Dorsolateral prefrontal cortex (tissue), 122 donors: ENCODE measurements at places on chromosomes 7 and 10.

DNA sequence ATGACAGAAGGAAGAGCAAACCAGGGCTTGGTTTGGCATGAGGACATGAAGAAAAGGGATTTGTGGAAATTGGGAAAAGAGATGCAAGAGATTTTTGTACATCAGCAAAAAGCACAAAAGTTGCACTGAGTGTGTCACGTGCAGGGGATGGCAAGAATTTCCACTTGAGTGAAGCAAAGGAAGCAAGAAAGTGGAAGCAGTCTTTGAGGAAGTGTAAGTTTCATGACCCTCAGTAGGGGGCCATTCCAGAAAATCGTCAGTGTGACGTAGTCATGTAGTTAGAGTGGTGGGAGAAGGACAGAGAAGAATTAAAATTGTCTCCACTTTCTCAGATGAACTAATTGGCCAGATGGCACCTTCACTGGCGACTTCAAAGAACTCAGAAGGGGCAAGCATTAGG lies 123.3 kb upstream of the FZD1 start:
- no peak for DNase-seq

DNA sequence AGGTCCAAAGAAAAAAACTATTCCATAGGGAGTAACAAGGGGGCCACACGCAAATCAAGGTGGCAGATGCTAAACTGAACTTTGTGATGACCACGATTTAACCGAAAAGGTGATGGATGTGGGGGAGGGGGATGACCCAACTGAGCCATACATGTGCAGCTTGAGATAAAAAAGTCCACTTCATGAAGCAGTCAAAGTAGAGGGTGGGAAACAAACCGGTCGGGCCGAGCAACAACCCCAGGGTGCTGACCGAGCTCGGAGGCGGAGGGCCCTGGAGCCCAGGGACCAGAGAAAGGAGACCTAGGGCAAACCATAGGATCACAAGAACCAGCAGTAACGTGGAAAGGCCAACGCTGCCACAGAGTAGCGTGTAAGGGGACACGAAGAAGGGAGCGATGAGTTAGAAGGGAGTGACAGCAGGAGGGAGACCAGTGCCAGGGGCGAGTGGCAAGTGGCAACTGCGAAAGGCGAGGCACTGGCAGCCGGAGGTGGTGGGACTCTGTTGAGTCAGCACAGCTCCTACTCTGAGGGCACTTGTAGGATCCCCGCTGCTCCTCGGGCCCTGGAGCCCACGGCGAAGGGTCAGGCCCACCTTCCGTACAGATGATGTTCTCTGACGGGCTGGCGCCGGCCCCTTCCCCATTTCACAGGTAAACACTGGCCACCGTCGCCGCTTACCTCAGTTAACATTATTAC lies 540 bp downstream of the SNX13 start:
- DNase-seq: peak; percentile 49

DNA sequence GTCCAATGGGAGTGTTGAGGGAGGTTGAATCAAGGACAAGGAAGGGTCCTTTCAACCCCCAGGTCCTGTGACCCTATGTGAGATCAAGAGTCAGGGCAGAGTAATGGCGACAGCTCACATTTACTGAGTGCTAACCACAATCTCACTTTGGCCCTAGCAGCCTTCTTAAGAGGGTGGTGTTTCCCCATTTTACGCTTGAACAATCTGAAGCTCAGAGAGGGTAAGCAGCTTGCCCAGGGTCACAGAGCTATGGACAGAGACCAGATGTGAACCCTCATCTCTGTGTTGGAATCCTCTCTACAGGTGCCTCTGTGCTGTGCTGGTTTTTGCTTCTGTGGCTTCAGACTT lies 102.0 kb downstream of the GRK5 start:
- no peak for DNase-seq

DNA sequence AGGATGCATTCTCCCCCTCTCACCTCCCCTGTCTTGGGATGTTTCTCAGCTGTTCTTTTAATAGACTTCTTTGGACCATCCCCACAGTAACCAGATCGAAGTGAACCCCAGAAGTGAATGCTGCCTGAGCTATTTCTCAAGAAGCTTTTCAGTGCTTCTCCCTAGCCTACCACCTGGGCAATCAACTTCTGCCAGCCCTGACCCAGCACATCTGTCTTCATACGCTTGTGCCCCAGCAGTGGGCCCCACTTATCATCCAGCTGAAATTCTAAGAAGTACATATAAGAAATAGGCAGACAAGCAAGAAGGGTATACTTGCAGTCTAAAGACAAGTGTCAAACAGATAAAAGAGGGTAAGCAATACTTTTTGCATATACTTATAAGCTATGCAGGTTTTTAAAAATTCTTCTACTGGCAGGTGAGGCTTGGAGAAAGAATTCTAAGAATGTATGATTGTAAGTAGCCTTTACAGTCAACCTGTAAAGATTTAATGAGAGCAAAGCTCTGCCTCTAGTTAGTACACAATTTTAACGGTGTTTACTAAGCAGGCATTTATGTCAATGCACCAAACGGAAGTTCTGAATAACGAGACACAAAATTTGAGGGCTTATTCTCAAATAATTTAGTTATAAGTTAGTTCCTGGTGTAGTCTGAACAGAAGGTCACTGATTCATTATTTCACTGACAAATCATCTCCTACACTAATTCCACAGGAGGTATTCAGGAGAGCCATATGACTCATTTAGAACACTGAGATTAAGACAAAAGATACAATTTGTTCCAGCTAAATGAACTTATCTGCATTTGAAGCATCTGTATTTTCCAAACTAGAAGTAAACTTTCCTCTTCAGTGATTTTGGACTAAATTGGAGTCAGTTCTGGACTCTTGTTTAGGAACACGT lies 83.3 kb downstream of the RNLS start:
- DNase-seq: no peak

GRCh38 chr10:45553155-45553554 lies 119.4 kb downstream of the ZFAND4 start:
- DNase-seq: no peak

GRCh38 chr10:34548466-34548865 lies 266.6 kb downstream of the PARD3 start:
- no peak for DNase-seq

GRCh38 chr10:70459061-70459773 lies 17.7 kb upstream of the NODAL start:
- DNase-seq: no peak

- DNase-seq: no peak
Measured at GRCh38 chr10:1576467-1577372, 160.6 kb downstream of the ADARB2 start.

GRCh38 chr10:113552701-113553100 lies at the start of gene HABP2:
HABP2 (plus strand) TSS chr10:113553053; CDS start chr10:113553122, 69 bp downstream.
- DNase-seq: no peak

DNA sequence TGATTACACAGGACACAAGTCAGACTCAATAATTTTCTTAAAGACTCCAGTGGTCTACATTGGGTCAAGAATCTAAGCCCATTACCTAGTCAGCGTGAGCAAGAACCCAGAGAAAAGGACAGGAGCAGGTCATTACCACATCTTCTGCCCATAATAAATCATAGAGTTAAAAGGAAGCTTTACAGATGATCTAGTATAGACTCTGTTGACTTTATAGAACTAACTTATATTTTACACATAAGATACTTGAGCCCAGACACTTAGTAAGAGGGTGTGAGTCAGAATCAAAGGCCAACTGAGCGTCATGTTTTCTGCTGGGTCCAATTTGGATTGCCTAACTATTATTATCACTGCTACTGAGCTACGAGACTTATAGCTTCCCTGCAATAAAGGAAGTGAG lies 206.1 kb upstream of the NPSR1 start:
- no peak for DNase-seq

GRCh38 chr7:101564778-101565211 lies 64.3 kb downstream of the MYL10 start:
- no peak for DNase-seq

- DNase-seq: no peak
Measured at GRCh38 chr7:6604458-6604857, 11.0 kb upstream of the ZNF853 start.

GRCh38 chr7:114468844-114469243 lies 54.2 kb downstream of the FOXP2 start:
- no peak for DNase-seq

GRCh38 chr10:54985732-54986131 lies 184.7 kb upstream of the PCDH15 start:
- no peak for DNase-seq

GRCh38 chr7:5143106-5143505 lies 46.9 kb upstream of the WIPI2 start:
- DNase-seq: no peak

- no peak for DNase-seq
Measured at GRCh38 chr10:122236690-122237306, 34.3 kb upstream of the BTBD16 start.

- DNase-seq: no peak
Measured at GRCh38 chr10:112732277-112732921, 217.6 kb upstream of the TCF7L2 start.

DNA sequence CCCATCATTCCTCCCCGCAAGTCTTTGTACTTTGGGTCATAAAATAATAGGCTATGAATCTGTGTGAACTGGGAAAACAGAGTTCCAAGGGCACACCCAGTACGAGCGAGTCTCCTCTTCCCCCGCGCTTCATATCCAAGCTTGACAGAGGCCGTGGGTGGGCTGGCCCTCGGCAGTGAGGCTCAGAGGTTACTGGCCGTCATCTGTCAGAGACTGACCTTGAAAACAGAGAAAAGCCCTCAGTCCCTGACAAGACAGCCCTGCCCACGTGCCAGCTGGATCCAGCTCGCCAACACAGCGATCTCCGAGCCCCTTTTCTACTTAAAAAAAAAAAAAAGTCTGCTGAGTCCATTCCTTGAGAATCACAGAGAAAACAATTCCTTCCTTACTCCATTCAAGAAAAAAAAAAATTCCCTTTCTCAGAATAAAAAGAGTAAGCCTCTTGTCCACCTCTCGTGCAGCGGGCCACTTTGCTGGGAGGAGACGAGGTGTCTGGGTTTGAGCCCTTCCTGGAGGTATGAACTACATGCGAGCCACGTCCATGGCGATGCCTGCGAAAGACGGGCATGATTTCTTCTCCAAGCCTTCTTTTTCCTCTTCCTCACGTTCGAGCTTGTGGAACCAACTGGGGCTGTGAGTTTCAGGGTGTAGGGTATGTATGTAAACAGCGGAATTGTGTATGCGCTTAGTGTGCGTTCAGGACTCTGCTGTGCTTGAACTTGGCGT lies 744 bp upstream of the BICC1 start:
- DNase-seq: peak; percentile 6

GRCh38 chr7:150947241-150947745 lies 30.8 kb downstream of the KCNH2 start:
- DNase-seq: no peak

DNA sequence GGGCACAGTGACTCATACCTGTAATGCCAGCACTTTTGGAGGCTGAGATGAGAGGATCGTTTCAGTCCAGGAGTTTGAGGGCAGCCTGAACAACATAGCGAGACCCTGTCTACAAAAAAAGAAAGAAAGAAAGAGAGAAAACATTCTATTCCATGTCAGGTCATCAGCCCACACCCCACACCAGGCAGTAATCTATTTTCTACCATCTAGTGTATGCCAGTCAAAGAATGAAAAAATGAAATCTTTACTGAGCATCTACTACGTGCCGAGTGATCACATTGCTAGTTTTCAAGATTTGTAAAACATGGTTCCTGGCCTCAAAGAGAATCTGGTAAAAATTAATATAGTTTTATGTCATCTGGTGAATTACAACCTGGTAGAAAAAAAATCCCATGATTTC lies 3.1 kb upstream of the EPHB4 start:
- DNase-seq: no peak

DNA sequence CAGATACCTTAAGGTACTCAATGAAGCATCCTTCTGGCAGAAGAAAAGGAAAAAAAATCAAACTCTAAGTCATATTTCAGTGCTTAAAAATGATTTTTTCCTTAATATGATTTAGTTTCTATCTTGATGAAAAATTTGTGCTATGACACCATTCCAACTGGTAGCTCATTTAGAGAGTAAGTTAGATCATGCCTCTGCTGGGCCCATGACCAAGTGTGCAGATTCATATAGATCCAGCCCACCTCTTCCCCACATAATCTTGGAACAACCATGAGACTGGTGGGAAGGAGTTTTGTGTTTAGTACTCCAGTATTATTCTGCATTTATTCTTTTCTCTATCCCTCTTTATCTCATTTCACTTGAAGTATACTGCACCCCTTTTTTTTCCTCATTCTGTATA lies 908.3 kb downstream of the KCNMA1 start:
- DNase-seq: no peak

GRCh38 chr10:94131885-94132284 lies 138.2 kb downstream of the PLCE1 start:
- DNase-seq: no peak

GRCh38 chr7:155574556-155575290 lies 28.4 kb upstream of the CNPY1 start:
- no peak for DNase-seq

DNA sequence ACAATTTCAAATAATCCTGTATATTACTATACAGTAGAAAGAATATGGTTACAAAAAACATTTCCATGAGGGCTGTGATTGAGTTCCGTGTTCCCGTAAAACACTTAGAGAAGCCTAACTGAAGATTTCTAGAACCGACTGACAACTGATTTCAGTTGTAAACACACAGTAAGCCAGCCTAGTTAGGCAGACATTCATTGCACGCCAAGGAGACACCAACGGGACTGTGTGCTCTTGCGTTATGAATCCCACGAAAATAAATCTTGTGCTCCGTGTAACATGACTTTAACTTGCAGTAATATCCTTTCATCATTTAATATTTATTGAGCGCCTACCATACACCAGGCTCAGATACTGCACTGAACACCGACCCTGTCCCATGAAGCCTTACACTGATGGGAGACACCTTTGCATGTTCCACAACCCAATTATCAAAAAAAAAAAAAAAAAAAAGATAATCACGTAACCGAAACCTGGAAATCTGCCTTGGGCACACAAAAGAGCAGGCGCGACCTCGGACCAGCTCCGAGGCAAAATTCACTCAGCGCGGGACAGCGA lies 420 bp upstream of the KLHL7 start:
- no peak for DNase-seq

- no peak for DNase-seq
Measured at GRCh38 chr10:130990486-130990885, 321.0 kb downstream of the TCERG1L start.

GRCh38 chr7:8147760-8148463 lies 114.1 kb downstream of the ICA1 start:
- no peak for DNase-seq

DNA sequence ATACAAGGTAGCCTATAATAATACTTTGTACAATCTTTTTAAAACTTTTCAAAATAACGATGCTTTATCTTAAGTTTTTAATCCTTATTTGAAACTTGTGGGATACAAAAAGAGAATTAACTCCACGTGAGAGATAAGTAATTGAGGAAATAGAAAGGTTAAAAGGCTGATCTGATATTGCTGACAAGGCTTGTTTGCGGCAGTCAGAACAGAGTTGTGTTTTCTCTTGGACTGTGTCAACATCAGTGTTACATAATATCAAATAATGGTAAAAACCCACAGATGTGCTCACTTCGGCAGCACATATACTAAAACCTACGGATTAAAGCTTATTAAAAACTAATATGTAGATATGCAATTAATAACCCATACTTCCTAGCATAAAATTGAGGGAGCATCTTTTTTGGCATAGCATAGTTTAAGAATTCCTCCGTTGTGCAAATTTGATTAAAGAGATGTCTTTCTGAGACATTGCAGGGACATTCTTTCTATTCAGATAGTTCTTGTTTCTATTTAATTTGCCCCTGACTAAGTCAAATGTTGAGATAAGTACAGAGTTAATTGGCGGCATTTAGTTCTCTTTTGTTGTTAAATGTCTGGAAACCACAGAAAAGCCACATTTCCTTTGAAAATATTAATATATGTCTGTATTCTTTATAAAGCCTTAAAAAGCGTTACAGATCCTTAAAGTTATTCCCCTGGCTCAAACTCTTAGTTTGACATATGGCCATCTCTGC lies 63.3 kb downstream of the FAM185A start:
- DNase-seq: no peak
